ENCODE measurements at places on chromosomes 7 and 10.

DNA sequence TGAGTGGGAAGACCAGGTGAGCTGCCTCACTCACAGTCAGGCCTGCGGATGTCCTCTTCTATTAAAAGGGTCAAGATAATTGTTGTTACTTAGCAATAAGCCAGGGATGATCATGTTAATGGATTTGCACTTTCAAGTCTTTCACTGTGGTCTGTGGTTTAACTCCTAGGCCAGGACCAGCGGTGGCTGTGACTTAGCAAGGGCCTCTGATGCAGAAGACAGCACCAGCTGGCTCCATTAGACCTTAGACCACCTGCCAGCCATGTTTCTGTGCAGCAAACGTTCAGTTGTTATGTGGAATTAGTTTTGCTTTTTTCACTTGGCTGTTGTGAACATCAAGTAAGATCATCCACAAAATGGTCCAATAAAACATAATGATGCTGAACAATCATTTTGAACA, 537.3 kb downstream of the TNS3 start:
- no peak for DNase-seq

GRCh38 chr7:2523461-2523936, 3.9 kb downstream of the LFNG start:
- DNase-seq = peak; percentile 91

GRCh38 chr10:102744374-102745051, 765 bp downstream of the WBP1L start:
- DNase-seq = no peak

DNA sequence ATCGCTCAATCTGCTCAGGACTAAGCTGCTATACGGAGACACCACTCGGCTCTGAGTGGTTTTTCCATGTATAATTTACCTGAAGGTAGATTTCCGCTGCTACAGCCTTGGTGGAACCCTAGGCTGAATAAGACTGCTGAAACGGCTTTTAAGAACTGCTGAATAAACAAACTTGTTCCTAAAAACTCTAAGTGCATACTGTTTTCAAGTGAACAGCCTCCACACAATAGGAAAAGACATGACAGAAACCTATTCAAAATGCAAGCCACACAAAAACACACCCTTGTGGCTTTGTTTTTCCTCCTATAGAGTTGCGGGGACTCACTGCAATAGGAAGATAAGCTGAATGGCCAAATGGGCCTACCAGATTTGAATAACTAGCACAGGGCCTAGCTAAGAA, 117.2 kb downstream of the UBE2H start:
- no peak for DNase-seq

- no peak for DNase-seq
Measured at GRCh38 chr7:33979807-33980355, 74.5 kb downstream of the BMPER start.

- no peak for DNase-seq
Measured at GRCh38 chr7:75050501-75050900, 23.1 kb downstream of the RCC1L start.

DNA sequence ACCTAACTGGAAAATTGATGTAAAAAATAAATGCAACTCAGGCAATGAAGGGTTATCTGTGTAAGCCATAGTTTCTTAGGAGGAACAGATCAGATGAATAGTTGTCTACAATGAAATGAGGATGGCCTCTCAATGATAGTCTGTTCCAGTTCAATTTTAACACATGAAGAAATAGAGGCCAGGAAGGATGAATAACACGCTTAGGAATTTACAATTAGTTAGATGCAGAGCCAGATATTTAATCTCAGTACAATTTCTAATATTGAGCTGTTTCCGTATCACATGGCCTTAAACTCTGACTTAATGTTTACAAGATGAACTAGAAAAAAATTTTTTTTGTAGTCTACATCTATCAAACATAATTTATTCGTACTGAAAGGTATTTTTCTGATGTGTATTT, 176.6 kb downstream of the GALNT11 start:
- DNase-seq = no peak

DNA sequence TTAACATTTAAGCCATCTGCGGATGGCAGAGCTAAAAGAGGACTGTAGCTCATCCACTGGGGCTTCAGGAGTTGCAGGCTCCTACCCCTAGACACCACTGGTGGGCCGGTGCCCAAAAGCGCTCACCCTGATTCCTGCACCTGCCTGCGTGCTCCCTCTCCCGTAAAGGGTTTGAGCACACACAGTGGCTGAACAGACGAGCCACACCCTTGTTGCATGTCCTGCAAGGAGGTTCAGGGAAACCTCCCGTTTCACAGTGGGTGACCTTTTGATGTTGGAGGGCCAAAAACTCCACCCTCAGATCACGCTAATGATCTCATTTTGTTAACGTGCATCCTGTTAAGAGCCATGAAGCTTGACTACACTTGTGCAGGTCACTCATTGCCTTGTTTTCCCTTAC, 37.9 kb downstream of the SYPL1 start:
- no peak for DNase-seq

DNA sequence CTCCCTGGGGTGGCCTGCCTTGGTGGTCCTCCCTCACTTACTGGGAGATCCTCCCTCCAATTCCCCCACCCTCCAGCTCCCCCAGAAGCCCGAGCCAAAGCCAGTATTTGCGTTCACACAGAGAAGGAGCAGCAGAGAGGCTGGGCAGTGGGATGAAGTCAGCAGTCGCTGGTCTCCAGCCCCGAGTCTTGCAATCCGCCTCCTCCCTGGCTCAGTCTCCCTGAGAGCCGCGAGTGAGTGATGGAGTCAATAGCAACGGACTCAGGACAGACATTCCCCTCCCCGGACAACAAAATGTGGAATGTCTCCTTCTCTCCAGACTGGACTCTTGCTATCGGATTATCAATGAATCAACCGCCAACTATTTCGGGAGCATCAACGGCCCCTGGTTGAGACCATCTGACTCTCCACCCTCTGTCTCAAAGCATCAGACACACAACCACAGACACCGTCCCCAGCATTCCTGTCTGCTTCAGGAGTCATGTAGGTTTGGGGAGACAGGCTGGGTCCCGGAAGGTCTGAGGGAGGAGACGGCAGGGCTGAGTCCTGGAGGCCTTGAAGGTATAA, 178.4 kb downstream of the SH3PXD2A start:
- DNase-seq = no peak

DNA sequence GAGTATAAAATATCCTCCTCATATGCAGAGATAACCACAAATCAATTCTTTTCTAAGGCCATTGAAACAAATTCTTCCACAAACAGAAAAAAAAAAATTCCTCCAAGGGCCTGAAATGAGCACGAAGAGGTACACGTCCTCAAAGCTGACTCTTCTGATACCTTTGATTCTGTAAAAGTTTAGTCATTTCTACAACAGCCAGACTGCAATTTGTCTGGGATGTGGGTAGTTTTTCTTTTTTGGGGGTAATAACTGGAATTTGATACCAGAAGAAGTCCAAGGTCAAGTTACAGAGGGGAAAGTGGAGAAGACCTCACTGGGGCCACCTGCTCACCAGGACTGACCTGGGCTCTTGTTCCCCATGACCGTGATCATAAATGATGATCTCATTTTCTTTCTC, 121.8 kb downstream of the AOAH start:
- DNase-seq = no peak

All from NCI-H2081 (cell line).